ENCODE measurements at places on chromosomes 4 and X. TPM values are rescaled to one million over a fixed set of nuclear protein-coding genes. Genes with fewer than 3 reads are reported as not detected.

ARHGAP6 gene
- 4.1 TPM for total RNA-seq

EMCN gene
- 70.4 TPM for total RNA-seq

SSX3 gene
- total RNA-seq, result not detected

CT47C1 gene
- not detected for total RNA-seq

KLF8 gene
- total RNA-seq, result 13.9 TPM

LIMCH1 gene
- 257 TPM for total RNA-seq

PNMA6E gene
- not detected for total RNA-seq

TRIM75 gene
- total RNA-seq, result not detected

UGT2B10 gene
- total RNA-seq, result not detected

LRAT gene
- 0.64 TPM for total RNA-seq

HPGD gene
- 14.6 TPM for total RNA-seq

BRS3 gene
- total RNA-seq, result not detected

GLUD2 gene
- 0.46 TPM for total RNA-seq

SLC16A2 gene
- total RNA-seq, result 32.4 TPM

GYPB gene
- not detected for total RNA-seq

PGM2 gene
- 16.6 TPM for total RNA-seq

CFI gene
- total RNA-seq, result 2.6 TPM

All from endothelial cell (in vitro differentiated cells).